ENCODE measurements at places on chromosomes 13 and 19.

DNA sequence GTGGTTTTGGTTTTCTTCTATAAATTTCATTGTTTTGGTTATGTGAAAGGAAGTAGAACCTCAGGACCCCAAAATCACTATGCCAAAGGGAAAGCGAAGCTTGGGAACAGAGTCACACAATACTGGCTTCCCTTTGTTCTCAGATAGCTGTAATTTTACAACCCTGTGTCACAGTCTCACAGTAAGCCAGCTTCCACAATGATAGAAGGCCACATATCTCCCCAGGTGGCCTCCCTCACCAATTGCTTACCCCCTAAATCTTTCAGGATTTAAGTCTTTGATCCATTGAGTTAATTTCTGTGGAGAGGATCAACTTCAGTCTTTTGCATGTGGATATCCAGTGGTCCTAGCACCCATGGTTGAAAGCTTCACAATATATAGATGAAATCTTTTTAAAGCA, 58.7 kb downstream of the SLC15A1 start:
- no peak for DNase-seq

- DNase-seq, result no peak
These were observed 2139.9 kb downstream of the PCDH9 start for GRCh38 chr13:65090186-65090585.

GRCh38 chr19:46442808-46443450, 14.2 kb upstream of the PNMA8C start:
- no peak for DNase-seq

- DNase-seq, result no peak
These were observed 10.4 kb upstream of the GIPR start for GRCh38 chr19:45657520-45658167.

DNA sequence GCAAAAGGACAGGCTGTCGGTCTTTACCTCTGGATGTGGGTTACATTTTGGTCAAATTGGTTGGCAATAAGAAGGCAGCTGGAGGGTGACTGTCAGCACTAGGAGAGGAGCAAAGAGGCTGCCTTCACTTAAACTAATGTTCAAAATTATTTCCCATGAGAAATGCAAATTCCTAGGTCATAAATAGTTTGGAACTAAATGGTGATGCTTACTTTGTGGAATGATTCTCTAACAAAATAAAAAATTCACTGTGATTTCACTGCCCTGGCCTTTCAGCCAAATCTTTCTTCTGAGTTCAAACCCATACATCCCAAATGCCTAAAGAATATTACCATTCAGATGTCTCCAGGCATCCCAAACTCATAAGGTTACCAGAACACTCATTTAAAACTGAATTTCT, 25.0 kb upstream of the OXGR1 start:
- no peak for DNase-seq

DNA sequence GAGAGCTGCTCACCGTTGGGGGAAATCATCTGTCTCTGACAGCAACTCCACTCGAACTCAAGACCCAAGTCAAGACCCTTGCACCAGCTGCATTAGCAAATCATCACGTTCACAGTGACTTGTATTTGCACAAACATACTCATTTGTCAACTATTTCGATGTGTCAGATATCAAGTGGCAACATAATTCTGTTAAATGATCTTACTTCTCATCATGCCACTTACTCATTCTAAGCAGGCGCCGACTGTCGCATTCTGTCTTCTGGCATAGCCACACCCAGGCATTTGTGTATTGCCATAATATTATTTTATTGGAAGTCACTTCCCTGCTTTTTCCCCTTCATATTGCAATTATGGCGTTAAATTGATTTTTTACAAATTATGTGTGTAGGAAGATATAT, 23.0 kb upstream of the ATP1A3 start:
- no peak for DNase-seq
